ENCODE measurements at places on chromosomes 4 and X.

- no peak for DNase-seq
Observed at GRCh38 chr4:100070868-100071267, 119.4 kb downstream of the DDIT4L start.

GRCh38 chr4:126264839-126265238, 950.1 kb downstream of the FAT4 start:
- no peak for DNase-seq

- no peak for DNase-seq
Observed at GRCh38 chr4:10762561-10762960, 78.0 kb upstream of the CLNK start.

DNA sequence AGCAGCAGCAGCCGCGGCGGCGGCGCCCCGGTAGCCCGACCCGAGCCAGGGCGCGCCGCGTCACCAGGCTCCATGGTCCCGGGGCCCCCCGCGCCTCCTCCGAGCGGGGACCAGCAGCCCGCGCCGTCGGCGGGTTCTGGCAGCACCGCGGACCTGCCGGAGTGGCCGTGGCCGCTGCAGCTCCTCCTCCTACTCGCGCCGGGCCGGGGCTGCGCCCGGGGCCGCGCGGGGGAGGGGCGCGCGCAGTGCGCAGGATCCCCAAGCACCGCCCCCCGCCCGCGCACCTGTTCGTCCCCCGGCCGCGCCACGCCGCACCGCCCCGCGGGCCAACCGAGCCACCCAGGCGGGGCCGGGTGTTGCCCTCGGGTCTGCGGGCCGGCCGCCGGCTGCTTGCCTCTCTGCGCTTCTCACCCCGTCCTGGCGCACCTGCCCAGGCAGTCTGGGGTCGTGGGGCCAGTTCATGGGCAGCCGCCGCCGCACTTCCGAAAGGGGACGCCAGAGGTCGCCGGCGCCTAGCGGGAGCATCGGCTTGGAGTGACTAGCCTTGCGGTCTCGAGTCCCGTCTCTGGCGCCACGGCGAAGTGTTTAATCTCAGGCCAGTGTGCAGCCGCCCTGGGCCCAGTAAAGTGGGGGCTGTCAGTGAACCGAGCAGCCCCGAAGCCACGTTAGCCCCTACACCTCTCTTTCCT, at the start of gene SLC9A7:
SLC9A7 (minus strand) TSS at position 163 of the 689 bp plus-strand sequence; CDS start at position 74, 89 bp downstream.
- DNase-seq: peak; percentile 60

DNA sequence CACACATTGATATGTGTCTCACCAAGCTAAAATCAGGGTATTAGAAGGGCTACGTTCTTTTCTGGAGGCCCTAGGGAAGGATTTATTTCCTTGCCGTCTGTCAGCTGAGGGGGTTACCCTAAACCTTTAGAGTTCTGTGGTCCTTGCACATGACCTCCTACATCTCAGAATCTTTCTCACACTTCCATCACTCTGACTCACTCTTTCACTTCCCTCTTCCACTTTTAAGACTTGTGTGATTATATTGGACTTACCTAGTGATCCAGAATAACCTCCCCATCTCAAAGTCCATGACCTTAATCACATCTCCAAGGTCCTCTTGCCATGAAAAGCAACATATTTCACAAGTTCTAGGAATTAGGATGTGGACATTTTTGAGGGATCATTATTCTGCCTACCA, 53.6 kb upstream of the FUNDC1 start:
- DNase-seq: no peak

DNA sequence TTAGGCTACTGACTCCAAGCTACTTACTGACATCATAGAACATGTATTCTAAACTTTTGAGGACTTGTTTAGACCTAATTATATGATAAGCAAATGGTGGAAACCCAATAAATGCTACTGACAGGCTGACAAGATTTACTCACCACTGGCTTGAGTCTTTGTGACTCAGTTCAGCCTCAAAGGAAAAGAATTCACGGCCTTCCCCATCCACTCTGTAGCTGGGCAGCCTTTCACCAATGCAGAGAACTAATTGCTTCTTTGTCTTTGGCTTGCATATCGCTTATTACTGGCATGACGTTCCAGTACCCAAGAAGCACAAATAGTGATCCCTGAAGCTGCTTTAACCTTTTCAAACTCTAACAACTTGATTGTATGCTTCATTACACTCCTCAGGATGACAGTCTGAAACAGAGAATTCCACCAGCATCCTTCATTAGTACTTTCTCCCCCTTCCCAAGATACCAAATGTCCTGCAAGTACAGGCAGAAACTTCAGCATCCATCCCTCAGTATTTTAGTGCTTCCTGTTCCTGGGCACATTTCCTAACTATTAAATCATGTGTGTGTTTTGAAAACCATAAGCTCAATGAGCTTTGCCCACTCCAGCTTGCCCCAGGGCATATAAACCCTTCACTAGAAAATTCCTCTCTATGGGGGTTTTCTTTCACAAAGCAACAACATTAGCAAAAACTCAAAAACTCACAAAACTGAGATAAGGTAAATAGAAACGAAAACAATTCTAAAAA, 298.1 kb upstream of the SLC7A11 start:
- DNase-seq: no peak

DNA sequence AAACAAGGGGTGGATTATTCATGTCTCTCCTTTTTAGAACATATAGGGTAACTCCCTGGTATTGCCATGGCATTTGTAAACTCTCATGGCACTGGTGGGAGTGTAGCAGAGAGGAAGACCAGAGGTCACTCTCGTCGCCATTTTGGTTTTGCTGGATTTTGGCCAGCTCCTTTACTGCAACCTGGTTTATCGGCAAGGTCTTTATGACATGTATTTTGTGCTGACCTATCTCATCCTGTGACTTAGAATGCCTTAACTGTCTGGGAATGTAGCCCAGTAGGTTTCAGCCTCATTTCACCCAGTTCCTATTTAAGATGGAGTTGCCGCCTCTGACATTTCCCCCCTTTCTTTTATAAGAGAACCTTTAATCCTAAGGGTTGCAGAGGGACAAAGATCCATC, 45.8 kb downstream of the MGST2 start:
- DNase-seq: no peak

GRCh38 chrX:154547245-154548027, at the start of gene IKBKG:
Gene IKBKG (plus strand): TSS chrX:154547620. CDS start chrX:154552003, 4,383 bp downstream.
- peak; percentile 74 for DNase-seq

- peak; percentile 8 for DNase-seq
Observed at GRCh38 chr4:87007528-87008446, 73.0 kb downstream of the AFF1 start.

- no peak for DNase-seq
Observed at GRCh38 chr4:23305026-23305425, 584.8 kb downstream of the PPARGC1A start.

DNA sequence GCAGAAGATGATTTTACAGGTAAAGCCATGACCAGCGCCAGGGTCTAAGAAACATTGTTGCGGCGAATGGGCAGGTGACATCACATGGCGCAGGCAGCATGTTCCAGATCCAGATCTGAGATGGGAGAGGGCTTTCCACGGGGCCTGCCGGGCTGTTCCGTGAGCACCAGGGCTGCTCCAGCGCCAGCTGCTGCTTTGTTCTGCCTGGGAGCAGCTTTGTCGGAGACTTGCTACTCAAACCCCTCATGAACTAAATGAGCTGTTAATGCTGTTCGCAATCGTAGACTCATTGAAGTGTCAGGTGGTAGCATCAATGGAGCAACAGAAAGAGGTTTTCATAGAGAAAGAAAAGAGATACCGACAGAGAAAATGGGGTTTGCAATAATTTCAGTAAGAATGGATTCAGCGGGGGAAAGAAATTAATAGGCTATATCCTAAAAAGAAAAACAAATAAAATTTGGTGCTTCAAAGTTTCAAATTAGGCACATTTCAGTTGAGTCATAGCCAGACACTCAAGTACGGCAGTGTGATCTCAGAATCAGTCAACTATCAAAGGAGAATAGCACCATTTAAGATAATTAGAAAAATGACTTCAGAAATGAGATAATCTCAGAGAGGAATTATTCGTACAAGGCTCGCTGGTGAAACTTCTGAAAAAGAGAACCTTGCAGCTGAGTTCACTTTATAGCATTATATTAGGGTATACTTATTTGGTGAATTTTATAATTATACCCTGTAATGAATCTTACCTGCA, 23.9 kb downstream of the SORBS2 start:
- no peak for DNase-seq

GRCh38 chr4:78022517-78022916, 34.6 kb upstream of the FRAS1 start:
- no peak for DNase-seq

DNA sequence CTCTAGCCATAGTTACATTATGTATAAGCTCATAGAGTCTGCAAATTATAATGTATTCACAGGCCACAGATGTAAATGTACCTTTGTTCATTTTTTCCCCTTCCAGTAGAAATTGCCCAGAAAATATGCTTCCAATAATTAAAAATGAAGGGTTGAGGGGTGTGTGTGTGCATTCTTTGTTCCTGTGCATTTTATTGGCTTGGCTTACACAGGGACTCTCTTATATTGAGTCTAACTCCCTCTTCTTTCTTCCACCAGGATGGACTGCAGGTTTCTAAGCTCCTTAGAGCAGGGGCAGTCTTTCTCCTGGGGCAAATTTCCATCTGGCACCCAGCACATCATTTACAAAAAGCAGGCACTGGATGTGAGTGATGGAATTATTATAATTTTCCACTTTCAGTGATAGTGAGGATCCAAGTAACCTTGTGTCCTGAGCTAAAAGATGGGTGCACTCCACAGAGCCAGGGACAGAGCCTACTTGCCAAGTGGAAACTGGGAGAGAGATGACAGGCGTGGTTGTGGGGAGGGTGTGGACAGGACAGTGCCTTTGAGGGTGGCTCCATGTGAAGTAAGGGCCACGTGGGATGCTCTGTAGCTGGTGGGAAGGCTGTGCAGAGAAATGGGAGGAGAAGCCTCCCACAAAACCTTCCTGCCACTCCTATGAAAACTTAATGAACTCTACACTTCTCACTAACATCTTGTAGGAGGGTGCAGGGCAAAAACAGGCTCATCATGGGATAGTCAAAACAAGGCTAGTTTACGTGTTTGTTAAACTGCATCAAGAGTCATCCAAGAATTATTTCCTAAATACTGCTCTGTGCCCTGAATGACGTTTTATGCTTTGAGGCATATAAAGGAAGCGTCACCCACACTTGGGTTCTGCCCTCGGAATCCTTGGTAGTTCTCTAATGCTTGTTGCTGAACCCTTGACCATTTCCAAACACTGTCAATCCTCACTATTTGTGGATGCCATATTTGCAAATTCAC, 16.0 kb downstream of the IGFBP7 start:
- no peak for DNase-seq

- no peak for DNase-seq
Observed at GRCh38 chrX:108348525-108348924, 89.7 kb downstream of the COL4A6 start.

GRCh38 chr4:35649778-35650177, 594.5 kb downstream of the ARAP2 start:
- DNase-seq: no peak

GRCh38 chrX:134764202-134764785, 106.0 kb upstream of the PLAC1 start:
- no peak for DNase-seq
